Epithelial cell of prostate (primary cell): ENCODE measurements at places on chromosomes 3 and 15.

- DNase-seq: no peak
Measured at GRCh38 chr3:30518181-30518864, 88.1 kb upstream of the TGFBR2 start.

GRCh38 chr3:101963902-101964362, 114.6 kb downstream of the NFKBIZ start:
- DNase-seq: peak; percentile 33

GRCh38 chr3:3923619-3924018, 124.4 kb downstream of the LRRN1 start:
- no peak for DNase-seq

DNA sequence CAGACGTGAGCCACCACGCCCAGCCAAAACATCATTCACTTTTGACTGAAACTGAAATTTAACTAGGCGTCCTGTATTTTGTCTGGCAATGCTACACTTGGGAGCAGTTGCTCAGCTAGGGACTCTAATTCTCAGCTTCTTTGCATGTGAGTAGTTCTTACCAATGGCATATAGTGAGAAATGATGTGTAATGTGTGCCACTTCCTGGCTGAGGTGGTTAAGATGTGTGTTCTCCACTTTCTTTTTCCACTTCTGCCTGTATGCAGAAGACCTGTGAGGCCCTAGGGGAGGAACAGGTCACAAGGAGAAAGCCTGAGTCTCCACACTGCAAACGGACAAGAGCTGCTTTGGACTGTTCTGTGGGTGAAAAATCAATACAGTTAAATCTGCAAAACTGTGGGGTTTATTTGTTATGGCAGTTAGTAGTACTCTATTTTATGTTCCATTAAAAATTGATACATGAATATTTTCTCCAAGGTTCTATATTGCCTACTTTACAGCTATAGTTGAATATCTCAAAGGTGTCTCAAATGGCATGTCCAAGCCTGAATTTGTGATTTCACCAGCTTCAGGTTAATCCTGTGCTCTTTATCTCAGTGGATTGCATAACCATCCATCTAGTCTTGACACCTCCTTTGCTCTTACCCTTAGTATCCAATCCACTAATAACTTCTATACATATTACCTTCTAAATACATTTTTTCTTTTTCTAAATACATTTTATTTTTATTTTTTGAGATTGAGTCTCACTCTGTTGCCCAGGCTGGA, 59.3 kb downstream of the NR1D2 start:
- DNase-seq: no peak

- no peak for DNase-seq
Measured at GRCh38 chr3:39276746-39277145, 3.1 kb downstream of the CX3CR1 start.
